ENCODE measurements at places on chromosomes 5 and 9.

DNA sequence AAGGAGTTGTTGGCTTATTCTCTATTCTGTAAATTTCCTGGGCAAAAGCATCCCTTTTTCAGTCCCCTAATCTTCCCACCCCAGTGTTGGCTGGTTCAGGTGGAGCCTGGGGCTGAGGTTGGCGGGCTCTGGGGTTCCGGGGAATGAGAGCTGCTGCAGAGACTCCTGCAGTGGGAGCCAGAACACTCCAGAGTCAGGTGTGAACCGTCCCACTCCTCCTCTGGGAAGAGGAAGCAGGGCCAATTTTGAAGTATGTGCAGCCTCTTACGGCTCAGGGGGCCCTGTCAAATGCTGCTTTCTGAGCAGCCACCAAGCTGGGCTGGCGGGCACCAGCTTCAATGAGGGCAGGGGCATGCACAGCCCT lies 42.8 kb downstream of the JADE2 start:
- DNase-seq: no peak

DNA sequence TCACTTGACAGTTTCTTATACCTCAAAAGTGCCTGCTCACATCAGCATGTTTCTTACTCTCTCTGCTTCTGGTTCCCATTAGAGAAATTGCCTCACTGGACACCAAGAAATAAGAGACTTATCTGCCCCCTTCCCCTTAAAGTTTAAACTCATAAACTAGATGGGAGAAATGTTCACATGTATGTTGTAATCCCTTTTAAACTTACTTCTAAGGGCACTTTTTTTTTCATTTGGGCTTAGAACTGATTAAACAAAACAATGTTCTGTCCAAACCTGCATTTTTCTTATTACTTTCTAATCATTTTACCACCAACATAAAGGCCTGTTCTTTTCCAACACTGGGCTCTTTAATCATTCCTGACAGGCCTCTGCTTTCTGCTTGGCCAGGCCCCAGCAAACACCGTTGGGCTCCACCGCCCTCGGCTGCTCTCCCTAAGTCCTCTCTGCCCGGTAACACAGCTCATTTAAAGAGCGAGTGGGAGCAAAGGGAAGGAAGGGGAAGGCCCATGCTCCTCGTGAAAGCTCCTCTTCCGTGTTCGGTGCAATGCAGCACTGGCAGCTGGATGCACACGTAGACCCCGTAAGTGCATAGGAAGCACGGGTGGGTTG lies 53.4 kb downstream of the ROR2 start:
- no peak for DNase-seq

DNA sequence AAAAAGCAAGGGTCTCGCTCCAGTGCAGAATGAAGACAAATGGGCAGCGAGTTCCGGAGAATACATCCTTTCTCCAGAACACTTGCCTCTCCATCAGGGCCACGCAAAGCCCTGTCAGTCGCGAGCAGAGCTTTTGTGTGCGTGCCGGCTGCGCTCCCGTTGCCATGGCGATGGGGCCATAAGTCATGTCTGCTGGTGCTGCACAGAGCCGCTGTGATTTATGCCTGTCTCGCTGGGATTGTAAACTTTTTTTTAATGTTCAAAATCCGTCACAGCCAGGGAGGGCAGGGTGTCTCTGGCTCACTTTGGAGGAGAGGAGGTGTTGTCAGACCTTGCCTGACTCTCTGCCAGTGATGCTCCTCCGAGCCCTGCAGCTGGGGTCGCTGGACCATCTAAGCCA lies 272.7 kb downstream of the TRIM32 start:
- DNase-seq: no peak

- no peak for DNase-seq
These were observed 68.1 kb downstream of the ARHGEF28 start for GRCh38 chr5:73694089-73694488.

GRCh38 chr5:34022121-34022705 lies 14.4 kb upstream of the AMACR start:
- no peak for DNase-seq

DNA sequence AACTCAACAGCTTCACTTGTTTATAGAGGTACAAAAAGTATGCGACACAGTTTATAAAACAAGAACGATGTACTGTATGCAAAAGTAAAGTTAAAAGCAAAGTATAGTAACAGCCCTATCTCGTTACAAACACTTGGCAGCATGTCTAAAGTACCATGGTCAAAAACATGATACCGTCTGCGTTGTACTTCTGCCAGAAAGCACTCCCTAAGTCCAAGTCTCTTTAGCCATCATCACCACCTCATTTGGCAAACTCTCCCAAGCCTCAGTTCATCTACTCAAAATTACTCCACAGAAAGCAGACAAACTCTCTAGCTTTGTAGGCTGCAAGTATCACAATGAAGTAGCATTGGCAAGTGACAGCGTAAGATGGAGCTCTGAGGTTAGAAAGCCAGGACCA lies 73.4 kb downstream of the NFIB start:
- no peak for DNase-seq

- no peak for DNase-seq
These were observed 318.2 kb downstream of the SLCO4C1 start for GRCh38 chr5:101977729-101978345.

GRCh38 chr5:74357827-74358226 lies 282.7 kb downstream of the ENC1 start:
- no peak for DNase-seq

- DNase-seq: peak; percentile 71
These were observed at the start of gene NIM1K for GRCh38 chr5:43191740-43192557. Gene NIM1K, plus strand, starts transcription at chr5:43192225. Its CDS starts 53,551 bp downstream, at chr5:43245776.

GRCh38 chr5:154403234-154403633 lies 42.6 kb upstream of the SAP30L start:
- no peak for DNase-seq

DNA sequence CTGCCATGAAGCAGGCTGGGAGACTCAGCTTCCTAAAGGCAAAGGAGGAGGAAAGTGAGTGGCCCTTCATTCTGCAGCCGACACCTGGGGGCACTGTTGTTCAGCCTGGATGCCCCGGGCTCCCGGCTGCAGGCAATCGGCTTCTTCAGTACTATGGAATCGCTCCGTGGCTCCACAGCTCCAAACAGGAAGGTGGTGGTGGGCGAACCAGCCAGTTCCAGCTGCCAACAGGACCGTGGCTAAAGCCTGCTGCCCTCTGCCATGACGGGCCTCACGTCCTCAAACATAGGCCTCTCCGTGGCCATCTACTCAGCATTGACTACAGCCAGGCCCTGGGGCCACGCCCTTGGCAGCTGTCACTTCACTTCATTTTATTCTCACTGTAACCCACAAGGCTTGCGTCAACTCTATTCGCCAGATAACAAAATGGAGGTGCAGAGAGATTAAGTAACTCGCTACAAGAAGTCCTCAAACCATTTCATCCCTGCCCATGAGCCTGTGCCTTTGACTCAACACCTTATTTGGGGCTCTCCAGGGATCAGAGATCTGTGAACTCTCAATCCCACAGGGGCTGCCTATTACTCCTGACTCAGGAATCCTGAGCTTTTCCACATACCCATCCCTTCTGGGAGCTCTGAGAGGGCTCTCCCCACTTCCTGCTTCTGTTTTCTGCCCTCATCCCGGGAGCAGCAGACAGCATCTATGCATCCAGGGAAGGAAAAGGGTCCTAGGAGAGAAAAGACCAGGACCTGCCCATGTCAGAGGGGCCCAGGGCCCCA lies 38.0 kb downstream of the PAX5 start:
- peak; percentile 66 for DNase-seq

- no peak for DNase-seq
These were observed 312.5 kb upstream of the PTGER4 start for GRCh38 chr5:40367255-40367654.

DNA sequence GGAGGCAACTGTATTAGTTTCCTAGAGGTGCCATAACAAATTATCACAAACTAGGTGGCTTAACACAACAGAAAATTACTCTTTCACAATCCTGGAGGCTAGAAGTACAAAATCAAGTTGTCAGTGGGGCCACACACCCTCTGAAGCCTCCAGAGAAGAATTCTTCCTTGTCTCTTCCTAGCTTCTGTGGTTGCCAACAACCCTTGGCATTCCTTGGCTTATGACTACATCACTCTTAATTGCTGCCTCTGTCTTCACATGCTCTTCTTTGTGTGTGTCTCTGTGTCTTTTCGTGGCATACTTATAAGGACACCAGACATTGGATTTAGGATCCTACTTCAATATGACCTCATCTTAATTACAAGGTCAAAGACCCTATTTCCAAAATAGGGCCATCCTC lies 327.5 kb downstream of the CHSY3 start:
- no peak for DNase-seq

DNA sequence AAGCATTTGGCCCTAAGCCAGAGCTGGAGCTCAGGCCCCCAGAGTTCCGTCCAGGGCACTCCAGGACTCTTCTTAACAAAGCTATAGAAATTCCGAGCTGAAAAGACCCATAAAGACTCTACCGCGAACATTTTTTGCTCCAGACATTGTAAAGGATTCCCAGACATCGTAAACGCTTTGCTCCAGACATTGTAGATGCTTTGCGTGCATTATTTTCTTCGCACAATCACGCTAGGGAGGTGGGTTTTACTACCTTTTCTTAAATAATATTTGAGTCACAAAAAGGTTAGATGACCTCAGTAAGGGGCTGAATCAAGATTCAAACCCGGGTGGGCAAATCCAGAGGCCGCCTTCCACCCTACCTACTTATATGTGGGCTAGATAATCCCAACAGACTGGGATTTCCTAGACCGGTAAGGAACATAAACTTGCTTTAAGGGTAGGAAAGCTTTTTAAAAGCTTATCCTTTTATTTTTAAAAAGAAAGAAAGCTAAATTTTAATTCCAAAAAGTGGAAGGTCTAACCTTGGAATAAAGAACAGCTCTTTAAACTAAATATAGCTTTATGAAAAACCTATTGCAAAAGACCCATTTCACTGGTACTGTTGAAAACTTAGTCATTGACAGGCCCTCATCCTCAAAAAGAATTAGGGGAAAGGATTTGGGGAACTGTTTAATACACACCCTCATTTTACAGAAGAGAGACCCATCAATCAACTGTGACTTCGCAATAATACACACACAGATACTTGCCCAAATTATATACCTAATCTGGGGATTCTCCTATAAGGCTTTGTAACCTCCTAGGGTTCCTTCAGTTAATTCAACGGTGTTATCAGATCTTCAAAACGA lies 822 bp upstream of the TNIP1 start:
- DNase-seq: no peak

DNA sequence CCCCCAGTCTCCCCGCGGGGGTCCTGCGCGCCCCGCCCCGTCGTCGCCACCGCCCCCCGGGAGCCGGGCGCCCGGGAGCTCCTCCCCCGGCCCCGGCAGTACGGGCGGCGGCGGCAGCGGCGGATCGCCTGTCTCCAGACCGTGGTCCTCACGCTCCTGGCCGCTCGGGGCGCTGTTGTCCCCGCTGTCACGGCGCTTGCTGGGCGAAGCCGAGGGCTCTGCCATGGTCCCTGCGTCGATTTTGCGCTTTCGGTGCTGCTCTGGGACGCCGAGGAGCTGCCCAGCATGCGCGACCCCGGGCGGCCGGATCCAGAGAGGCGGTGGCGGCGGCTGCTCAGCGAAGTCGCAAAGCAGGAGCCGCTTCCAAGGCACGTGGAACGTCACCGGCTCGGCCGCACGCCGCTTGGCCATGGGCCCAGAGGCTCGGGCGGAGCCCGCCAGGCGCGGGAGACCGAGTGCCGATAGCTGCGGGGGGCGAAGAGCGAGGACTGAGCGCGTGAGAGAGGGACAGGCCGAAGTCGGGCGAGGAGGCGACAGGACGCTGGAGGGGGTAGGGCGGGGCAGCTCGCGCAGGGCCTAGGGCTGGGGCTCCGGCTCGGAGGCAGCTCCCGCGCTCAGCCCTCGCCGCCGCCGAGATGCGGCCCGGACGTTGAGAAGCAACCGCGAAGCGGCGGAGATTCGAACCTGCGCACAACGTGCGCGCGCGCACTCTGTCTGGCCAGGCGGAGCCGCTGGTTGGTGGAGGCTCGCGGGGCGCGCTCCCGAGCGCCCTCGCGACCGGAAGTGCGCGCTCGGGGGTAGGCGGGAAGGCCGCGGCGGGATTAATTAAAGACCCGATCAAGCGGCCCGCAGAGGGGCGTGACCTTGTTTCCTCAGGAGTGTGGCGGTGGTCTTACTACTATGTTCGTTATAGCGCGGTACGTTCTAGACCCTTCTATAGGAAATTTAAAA lies at the start of gene C9orf40:
Gene C9orf40, minus strand, starts transcription at position 712 of the 951 bp plus-strand sequence. Its CDS starts 301 bp downstream, at position 411.
- DNase-seq: peak; percentile 99

GRCh38 chr9:33202552-33203201 lies 35.5 kb upstream of the B4GALT1 start:
- DNase-seq: peak; percentile 63

- DNase-seq: no peak
These were observed 18.8 kb upstream of the TNFAIP8 start for GRCh38 chr5:119336845-119337580.

DNA sequence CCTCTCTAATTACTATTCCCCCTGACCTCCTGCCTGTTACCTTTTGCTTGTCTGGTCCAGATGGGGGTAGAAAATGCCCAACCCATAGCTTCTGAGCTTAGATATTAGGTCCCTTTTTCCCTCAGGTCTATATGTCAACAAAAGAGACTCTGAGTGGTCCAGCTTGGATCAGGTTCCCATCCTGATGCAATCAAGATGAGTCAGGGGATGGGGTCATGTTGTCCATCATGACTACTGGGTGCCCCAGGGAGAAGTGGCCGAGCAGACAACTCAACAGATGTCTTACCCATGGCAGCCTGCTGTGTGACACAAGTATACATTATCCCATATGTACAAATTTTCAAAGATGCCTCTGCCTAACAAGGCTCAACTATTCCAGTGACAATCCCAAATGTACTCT lies 9.1 kb upstream of the ANKH start:
- no peak for DNase-seq

DNA sequence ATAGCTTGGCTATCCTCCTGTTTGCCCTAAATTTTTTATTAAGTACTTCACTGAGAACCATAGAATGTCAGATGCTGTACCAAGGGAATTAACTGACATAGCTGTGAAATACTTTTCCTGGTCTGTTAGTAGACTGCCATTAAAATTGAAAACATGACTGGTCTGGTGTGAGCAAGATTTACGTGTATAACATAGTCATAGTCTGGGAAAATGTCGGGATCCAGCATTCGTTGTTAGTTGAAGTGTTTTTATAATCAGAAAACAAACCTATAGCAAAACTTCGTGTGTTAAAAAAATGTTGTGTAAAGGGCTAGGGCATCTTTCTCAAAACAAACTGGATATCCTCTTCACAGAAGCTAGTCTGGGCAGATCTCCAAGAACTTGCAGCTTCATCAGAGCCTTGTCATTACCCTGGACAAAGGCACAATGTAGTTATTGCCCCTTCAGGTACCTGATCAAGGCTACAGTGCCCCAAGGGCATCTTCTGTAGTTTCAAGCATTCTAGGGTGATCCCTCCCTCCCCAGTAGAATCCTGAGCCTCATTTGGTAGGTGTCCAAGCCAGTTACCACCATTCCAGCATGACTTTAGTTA lies 454.2 kb upstream of the SGCD start:
- no peak for DNase-seq

GRCh38 chr5:176658817-176659511 lies 11.7 kb downstream of the TSPAN17 start:
- DNase-seq: no peak
